ENCODE measurements at places on chromosomes 5 and 9.
A peak's percentile ranks its signal among the peaks of the same experiment; 100 is the strongest.

GRCh38 chr5:81316571-81316970 is 15.2 kb downstream of the ZCCHC9 start:
- DNase-seq: no peak

DNA sequence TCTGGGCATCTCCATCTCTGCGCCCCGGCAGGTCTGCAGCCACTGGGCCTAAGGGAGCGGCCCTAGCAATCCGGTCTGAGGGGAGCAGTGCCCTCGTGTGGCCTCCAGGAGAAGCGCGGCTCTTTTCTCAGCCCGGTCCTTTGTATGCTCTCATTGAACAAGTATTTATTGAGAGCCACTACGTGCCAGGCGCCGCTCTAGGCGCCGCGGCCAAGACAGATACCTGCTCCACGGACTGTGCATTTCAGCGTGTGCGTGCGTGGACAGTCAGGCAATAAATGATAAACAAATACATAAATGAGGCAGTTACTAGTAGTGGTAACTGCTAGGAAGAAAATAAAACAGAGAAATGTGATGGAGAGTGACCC is 2.3 kb upstream of the SLC4A9 start:
- DNase-seq: no peak

GRCh38 chr9:10237584-10237983 is 375.2 kb downstream of the PTPRD start:
- DNase-seq: no peak

GRCh38 chr5:88722546-88723073 is 160.4 kb downstream of the MEF2C start:
- no peak for DNase-seq

DNA sequence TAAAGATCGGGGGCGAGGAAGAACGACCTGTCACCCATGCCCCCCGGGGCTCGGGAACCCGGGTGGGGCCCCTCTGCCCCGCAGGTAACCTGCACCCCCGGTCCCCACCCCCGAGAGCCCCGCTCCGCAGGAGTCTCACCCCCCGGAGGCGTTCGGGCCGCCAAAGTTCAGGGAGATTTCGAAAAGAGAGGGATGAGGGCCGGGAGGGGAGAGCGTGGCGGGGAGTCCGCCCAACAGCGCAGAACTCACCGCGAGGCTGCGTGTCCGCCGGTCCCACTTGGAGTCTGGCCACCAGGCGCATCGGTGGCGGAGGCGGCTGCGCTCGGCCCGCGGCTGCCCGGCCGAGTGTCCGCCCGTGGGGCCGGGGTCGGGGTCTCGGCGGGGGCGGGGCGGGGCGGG is at the start of gene PHF19:
Gene PHF19, minus strand, starts transcription at position 347 of the 399 bp plus-strand sequence. CDS start 2,447 bp downstream, outside the sequence.
- DNase-seq: no peak

DNA sequence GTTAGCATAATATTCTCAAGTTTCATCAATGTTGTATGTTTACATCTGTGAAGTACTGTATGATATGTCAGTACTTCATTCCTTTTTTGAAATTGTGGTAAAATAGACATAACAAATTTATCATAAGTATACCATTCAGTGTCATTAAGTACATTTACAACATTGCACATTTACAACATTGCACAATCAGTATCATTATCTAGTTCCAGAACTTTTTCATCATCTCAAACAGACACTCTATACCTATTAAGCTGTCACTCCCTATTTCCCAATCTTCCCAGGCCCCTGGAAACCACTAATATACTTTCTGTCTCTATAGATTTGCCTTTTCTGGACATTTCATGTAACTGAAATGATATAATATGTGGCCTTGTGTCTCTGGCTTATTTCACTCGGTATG is 75.1 kb upstream of the ATG10 start:
- DNase-seq: no peak

DNA sequence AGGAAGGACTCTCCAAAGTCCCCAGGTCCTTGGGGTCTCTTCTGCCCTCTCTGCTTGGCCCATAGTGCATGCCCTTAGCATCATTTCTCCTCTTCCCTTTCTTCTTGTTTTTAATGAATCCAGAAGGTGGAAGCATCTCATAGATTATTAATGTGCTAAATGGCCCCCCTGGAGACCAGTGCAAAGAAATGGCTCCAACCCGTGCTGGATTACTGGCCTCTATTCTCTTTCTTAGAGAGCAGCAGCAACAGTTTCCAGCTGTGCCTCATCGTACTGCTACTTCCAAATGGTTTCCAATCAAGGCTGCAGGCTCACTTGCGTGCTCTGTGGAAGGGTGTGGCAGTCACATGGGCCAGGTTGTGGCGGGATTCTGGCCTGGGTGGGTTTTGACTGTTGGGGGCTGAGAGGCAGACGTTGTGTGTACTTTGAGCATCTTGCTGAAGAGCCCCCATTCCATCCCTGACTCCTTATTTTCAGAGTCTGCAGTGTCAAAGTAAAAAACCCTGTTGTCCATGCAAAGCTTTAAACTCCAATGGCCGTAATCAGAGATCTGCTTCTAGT is 139.7 kb downstream of the GABBR2 start:
- DNase-seq: no peak

DNA sequence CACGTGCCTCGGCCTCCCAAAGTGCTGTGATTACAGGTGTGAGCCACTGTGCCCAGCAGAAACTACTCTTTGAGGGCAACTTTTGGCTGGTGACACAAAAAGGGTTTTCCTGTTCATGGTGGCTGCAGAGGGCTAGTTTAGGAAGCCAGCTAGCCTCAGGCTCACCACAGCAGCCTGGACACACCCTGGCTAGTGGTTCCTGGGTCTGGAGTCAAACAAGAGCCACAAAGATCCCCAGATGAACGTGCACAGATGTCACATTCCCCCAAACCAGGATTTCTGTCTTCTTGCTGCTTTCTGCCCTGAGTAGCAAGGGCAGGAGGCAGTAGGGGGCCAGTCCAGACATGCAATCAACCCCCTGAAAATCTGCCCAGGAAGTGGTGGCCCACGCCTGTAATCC is 6.8 kb downstream of the HBEGF start:
- no peak for DNase-seq

- no peak for DNase-seq
Measured at GRCh38 chr9:126532019-126532462, 81.7 kb upstream of the LMX1B start.

DNA sequence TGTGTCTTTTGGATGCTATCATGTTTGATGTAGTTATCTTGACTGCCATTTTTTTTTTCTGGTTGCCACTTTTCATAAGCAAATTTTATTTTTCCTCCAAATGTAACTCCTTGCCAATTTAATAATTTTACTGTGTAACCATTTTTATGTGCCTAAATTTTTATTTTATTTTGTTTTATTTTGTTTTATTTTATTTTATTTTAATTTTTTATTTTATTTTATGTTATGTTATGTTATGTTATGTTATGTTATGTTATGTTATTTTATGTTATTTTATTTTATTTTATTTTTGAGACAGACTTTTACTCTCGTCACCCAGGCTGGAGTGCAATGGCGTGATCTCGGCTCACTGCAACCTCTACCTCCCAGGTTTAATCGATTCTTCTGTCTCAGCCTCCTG is 107.8 kb upstream of the DHFR start:
- DNase-seq: no peak

- no peak for DNase-seq
Measured at GRCh38 chr9:32508728-32509127, 17.3 kb downstream of the RIGI start.

- DNase-seq: no peak
Measured at GRCh38 chr9:119272500-119273211, 96.6 kb downstream of the BRINP1 start.

DNA sequence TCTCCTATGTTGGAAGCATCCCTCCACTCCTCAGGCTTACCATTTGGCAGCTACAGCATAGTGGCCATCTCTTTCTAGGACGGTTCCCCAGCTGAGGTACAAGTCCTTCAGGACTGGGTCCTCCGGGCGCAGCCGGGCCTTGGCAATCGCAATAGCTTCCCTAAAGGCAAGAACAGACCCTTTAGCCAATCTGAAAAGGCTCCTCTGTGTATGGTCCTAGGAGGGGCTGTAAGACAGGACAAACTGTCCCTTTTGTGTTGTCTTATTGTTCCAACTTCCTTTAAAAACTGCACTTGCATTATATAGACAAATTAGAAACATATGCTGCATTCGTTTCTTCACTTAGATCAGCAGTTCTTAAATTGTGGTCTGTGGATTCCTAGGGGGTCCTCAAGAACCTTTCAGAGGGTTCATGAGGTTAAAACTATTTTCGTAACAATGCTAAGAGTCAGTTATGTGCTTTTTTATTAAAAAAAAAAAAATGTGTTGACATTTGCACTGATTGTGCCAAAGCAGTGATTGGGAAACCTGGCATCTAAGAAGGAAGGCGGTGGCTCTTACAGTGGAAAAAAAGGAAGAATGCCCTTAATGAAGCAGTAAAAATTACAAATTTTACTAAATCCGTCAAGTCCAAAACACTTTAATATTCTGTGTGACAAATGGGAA is 38.7 kb downstream of the GEMIN5 start:
- DNase-seq: no peak

- DNase-seq: no peak
Measured at GRCh38 chr9:108687006-108687987, 168.5 kb downstream of the ACTL7B start.

GRCh38 chr5:173056783-173057061 is 570 bp downstream of the CREBRF start:
- DNase-seq: no peak

- no peak for DNase-seq
Measured at GRCh38 chr9:134320126-134320867, 6.0 kb upstream of the RXRA start.

GRCh38 chr9:17653947-17654465 is 75.1 kb downstream of the SH3GL2 start:
- no peak for DNase-seq

DNA sequence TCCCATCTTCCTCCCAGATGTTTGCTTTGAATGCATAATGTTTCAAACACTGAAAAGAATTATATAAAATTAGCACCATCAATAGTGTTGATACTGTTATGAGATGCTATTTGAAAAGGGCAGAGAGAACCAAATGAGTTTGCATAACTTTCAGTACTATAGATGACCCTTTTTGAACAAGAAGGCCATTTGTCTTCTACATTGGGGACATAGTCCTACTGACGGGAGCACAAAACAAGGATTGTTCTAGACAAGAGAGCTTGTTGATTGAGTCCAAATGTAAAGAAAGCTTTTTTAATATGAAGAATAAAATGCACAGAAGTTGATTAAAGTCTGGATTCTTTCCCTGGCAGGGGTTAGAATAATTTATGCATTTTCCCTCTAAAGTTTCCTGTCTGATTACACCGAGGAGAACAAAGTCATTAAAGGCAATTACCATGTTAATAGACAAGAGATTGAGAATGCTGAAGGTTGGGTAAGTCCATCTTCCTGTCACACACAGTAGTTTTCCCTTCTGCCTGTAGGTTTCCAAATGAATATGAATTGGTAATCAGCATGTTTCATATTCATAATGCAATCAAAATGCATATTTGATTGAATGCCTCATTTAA is 32.8 kb upstream of the ADCY2 start:
- no peak for DNase-seq

DNA sequence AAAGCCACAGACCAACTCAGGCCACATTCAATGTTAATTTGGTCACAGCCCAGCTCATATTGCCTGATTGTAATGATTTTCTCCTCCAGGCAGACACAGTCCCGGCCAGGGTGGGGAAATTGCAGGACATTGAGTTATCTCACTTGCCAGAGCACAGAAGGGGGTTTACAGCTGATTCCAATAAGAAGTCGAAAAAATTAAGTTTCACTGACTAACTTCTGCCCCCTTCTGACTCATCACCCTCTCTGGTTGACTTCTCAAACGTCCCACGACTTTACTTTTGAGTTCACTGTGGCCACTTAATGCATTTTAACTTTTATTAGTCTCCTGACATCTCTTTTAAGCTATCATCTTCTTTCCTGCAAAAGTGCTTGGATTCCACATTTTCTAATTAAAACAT is 321.4 kb upstream of the WWC1 start:
- DNase-seq: no peak

GRCh38 chr9:108296056-108296455 is 559.7 kb downstream of the ACTL7B start:
- DNase-seq: peak; percentile 63

GRCh38 chr9:137294681-137295237 is 7.3 kb downstream of the NRARP start:
- DNase-seq: no peak

- DNase-seq: no peak
Measured at GRCh38 chr9:16002816-16003215, 450.0 kb downstream of the CCDC171 start.

- no peak for DNase-seq
Measured at GRCh38 chr9:127507751-127508648, 56.7 kb downstream of the LRSAM1 start.

GRCh38 chr9:131398204-131398603 is 4.3 kb downstream of the PRRC2B start:
- DNase-seq: no peak

- DNase-seq: peak; percentile 98
Measured at GRCh38 chr5:34717426-34718327, 61.5 kb downstream of the RAI14 start.

GRCh38 chr5:73274121-73274520 is 101.1 kb downstream of the TMEM174 start:
- DNase-seq: no peak

- DNase-seq: no peak
Measured at GRCh38 chr5:176700239-176700847, 53.1 kb downstream of the TSPAN17 start.

DNA sequence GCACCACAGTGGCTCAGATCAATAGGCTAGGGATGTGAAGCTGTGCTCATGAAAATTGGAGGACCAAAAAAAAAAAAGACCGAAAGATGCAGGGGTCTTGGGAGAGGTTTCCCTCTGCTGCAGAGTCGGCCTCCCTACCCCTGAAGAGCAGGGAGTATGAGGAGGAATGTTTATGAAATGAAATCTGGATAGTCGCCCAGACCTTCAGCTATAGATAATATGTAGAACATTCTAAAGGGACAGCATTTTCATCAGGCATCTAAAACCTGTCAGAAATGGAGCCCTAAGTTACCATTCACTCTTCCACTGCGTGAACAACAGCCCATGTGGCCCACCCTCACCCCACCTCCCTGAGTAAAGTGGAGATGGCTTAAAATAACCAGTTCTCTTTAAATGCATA is 122.9 kb downstream of the TMEM174 start:
- DNase-seq: no peak

DNA sequence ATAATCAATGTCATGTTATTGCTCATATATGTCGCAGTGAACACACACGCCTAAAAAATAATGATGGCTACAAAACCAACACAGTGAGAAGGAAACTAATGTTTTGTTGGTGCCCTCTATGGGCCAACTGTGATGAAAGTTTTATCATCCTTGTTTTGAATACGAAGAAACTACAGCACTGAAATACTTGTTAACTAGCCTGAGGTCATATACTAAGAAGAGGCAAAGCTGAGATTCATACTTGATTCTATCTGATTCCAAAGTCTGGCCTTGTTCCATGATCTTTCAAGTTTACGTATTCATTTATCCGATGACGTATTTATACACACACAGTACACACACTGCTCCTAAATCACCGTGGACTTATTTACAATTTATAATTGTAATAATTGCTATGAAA is 16.1 kb upstream of the DRD1 start:
- DNase-seq: no peak

- DNase-seq: no peak
Measured at GRCh38 chr9:92480291-92480771, 2.0 kb downstream of the ASPN start.

- peak; percentile 68 for DNase-seq
Measured at GRCh38 chr5:151063142-151063989, 17.5 kb downstream of the TNIP1 start.

- no peak for DNase-seq
Measured at GRCh38 chr5:57348376-57349140, 134.1 kb downstream of the ACTBL2 start.

Measured in non-pigmented ciliary epithelial cell (primary cell).